ENCODE measurements at places on chromosomes 11 and 22.

DNA sequence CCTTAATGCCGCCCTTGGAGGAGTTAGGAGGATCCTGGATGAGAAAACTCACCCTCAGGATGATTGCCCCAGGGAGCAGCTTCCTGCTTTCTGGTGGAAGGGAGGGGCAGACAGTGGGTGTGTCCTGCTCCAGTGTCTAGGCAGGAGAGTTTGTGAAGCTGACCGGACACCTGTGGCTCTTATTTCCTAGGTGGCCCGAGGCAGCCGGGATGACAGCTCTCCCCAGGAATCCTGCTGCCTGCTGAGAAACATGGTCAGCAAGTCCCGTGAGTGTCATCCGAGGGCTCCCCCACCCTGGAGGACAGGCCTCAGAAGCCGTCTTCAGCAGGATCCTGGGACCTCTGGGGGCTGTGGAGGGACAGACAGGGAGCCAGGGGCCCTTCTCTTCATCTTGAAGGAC lies 50.4 kb downstream of the ST3GAL4 start:
- DNase-seq, result no peak

DNA sequence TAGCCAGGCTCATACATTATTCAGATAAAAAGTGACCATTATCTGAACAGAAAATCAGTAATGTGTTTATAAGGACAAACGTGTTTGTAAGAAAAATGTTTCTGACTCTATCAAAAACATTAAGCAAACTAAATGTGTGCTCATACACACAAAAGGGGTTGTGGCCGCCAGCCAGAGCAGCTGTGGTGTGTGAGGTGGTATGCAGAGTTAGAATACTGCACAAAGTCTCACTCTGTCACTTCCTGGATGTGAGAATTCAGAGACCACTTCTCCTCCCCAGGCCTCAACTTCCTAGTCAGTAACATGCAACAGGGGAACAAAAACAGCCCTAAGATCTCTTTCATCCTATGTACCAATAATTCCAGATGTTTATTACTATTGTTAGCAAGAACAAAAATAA lies 9.4 kb downstream of the OR5B21 start:
- no peak for DNase-seq

GRCh38 chr11:88680806-88681205 lies 343.3 kb upstream of the CTSC start:
- peak; percentile 57 for DNase-seq

- no peak for DNase-seq
These were observed 84.6 kb downstream of the BUD13 start for GRCh38 chr11:116688202-116688540.

GRCh38 chr11:115955803-115956202 lies 451.6 kb upstream of the CADM1 start:
- no peak for DNase-seq

DNA sequence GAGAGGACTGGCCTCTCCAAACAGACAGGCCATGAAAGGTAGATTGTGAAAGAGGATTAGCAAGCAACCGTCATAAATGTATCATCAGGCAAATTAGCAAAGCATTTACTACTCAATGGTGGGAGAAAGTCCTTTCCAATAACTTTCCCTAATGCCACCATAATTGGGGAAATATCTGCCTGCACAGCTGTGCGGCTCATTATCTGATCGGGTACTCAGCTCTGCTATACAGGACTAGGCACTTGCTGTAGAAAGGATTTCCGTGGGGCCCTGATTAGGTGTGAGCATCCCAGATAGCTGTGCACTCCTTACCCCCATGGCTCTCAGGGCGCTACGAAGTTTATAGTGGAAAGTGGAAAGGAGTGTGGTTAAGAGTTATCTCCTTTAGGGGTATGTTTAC lies 309.7 kb upstream of the PLET1 start:
- no peak for DNase-seq

DNA sequence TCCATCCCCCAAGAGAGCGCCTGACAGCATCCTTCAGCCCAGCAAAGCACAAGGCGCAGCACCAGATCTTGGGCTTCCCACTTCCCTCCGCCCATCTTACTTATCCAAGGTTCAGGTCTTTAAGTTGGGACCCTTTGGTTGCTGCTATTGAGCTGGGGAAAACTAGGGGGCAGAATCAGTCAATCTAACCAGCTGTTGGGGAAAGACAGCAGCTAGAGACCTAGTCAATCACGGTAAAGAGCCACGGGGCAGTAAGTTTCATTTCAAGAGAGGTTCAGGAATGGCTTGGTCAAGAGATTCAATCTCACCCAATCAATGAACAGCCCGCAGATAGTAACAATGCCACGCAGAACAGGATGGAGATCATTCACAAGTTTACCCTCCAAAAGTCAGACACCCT lies 1.7 kb downstream of the ABTB2 start:
- no peak for DNase-seq

GRCh38 chr11:64933213-64933934 lies 2.3 kb downstream of the GPHA2 start:
- no peak for DNase-seq

GRCh38 chr22:43955883-43956782 lies 891 bp downstream of the SAMM50 start:
- no peak for DNase-seq

DNA sequence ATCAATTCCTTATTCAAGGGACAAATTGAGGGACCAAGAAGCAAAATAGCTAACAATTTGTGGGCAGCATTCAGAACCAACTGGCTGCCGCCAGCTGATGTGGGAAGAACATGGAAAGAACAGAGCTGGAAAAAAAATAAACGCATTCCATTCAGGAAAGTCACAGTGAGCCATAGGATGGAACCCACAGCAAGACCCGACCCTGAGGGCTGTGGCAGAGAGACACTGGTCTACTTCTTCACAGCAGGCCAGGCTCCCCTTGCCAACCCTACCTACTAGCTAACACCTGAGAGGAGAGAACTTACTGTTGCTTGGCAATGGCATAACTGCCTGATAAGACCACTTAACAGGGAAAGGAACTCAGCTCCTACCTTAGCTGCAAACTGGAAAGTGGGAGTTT lies 123.5 kb upstream of the APOA1 start:
- DNase-seq, result peak; percentile 67

DNA sequence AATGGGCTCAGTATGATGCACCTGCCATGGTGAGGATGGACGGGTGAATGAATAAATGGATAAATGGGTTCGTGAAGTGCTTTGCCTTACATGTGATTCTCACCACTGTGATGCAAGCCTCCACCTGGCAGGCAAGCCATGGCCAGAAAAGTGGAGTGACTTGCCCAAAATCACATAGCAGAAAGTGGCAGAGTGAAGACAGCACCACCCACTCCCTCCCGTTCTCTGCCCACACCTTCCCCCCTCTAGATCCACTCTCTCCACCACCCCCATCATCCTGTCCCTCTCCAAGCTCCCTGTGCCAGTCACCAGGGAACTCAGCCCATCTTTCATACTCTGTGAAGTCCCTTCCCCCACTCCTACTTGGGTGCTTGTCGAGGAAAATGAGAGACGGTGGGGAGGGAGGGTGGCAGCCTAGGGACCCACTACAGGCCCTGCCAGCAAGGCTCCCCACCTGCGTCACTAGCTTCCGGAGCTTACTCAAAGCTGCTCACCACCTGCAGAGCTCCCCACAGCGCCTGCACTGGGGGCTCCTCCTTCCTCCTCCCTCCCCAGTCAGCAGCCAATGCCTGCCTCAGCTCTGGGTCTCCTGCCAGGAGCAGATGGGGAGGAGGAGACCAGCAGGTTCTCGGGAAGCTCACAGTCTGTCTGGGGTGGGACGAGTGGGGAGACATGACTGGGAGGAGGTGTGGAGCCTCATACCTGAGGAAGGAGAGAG lies 82.3 kb downstream of the PDE2A start:
- DNase-seq, result no peak

DNA sequence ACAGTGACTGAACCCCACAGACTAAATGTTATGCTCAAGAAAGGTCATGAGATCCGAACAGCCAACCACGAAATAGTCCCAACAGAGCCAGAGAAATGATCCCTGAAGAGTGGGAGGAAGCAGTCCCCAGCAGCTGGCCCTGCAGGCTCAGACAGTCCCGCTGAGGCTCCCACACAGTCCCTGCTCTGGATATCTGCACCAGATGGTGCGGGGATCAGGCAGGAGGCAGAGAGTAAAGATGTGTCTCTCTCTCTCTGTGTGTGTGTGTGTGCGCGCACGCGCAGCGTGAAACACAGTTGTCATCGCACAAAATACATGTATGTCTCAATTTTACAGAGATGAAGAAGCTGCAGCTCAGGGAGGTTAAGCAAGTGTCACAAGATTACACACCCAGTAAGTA lies 27.9 kb downstream of the GUCY1A2 start:
- DNase-seq, result peak; percentile 40

GRCh38 chr11:76857781-76858410 lies 2.8 kb upstream of the ACER3 start:
- no peak for DNase-seq

DNA sequence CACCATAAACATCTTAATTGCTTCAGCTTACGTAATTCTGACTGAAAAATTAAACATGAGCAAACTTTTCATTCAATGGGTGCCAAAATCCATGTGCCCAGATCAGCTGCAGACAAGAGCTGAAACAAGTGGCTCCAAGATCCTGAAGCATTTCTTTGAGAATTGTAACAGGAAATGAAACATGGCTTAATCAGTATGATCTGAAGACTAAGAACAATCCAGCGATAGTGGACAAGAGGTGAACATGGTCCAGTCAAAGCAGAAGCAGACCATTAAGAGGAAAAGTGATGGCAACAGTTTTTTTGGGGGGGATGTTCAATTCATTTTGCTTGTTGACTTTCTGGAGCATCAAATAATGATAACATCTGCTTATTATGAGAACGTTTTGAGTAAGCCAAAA lies 1964.5 kb upstream of the RAG2 start:
- DNase-seq, result no peak

DNA sequence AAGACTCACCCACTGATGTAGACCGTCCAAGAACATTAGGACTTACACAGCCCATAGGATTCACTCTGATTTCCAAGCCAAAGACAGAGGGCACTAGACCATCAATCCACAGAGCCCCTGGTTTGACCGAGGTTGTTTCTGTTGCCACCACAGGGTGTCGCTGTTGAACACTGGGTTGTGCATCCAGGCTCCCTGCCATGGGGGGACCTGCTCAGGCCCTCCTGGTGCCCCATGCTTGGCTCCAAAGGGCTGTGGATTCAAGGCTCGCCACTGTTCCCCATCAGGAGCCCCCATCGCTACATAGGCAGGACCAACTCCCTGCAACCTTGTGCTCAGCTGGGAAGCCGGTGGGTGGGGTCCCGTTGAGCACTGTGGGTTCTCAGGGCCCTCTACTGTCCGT lies 128.0 kb upstream of the ANO1 start:
- DNase-seq, result no peak

DNA sequence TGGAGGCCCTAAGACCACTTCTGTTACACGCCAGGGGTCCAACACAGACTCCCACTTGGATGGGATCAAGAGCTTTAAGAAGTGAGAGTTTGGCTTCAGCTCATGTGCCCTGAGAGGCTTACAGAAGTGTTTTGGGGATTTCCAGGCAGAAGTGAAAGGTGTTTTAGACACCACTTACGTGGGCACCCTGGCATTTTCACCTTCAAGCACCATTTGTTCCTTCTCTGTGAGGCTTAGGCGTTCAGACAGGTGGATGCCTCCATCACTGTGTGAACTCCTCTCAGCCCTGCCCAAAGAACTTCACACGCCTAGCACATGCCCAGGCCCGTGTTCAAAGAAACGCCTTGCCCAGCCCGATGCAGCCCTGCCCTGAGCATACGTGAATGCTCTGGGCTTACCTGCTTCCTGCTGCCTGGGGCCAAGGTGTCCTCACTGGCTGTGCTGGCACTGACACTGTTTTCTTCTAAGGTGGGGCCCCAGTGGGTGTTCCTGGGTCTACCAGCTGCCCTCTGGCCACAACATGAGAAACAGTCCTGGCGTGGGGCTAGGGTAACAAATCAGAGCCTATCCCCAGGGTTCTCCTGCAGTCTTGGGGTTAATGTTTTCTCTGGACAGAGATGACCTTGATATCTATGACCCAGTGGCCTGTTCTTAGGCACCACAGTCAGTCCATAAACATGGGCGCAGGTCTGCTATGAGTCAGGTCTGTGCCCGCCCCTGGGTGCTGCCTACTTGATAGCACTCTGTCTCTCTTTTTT lies 34.0 kb downstream of the AMPD3 start:
- DNase-seq, result no peak

DNA sequence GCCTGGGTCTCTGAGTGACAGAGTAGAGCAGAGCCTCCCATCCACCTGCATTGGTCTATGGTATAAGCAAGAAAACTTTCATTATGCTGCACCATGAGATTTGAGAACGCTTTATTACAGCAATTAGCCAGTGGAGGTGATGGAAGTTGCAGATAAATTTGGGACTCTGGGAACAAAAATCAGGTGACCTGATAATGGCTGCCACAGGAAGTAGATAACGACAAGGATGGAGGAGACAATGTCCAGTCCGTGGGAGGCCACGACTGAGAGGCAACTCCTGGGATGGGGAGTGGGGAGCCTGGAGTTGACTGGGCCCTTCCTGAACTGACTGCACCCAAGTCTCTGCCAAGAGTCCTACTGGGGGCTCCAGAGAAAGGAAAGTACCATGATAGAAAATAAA lies 4.7 kb downstream of the MRGPRD start:
- DNase-seq, result no peak

DNA sequence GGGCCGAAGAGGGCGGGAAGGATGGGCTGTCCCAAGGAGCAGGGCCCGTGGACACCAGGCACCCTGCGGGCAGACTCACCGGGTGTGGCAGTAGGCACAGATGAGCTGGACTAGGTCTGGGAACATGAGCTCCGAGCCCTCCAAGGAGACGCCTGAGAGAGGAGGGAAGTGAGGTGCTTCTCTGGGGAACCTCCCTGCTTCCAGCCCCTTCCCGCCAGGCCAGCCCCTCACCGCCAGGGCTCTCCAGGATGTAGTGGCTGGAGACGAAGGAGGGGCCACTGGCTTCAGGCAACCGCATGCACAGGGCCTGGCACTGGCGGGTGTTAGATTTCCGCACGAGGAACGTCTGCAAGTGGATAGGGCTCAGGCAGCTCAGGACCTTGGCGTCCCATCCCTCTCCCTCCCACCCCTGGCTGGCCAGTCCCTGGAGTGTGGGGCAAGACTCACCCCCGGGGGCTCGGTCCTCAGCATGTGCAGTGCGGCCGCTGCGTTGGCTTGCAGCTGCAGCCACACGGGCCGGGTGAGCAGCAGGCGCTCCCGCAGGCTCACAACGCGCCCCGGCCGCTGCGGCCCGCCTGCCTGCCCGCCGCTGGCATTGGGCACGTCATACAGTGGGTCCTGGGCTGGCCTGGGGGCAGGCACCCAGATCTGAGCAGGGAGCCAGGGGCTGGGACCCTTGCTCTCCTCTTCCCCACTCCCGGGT lies 552 bp downstream of the RIN1 start:
- peak; percentile 58 for DNase-seq

DNA sequence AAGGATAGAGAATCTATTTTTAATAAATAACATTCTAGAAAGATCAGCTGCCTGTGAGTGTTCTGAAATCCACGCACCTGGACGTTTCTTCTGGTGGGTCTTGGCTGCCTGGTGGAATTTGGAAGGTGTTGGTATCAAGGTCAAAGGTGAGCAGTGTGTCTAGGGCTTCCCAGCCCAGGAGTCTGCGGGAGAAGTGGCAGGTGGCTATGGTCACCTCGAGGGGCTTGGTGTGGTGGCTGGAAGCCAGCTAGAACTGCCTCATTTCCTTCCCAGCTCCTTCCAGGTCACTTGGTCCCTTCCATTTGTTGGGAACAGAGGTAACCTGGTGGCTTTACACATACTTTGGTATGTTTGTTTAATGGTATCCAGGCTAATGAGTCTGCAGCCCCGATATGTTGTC lies 41.4 kb downstream of the NAT10 start:
- no peak for DNase-seq

GRCh38 chr11:76600124-76600655 lies 70.4 kb downstream of the LRRC32 start:
- DNase-seq, result no peak

Data from fibroblast of skin of abdomen (primary cell).